Activated CD4-positive, alpha-beta T cell treated with anti-CD3 and anti-CD28 coated beads, Interleukin-2, amount 10 ng/mL, durations not matched to agents 24 days and 14 days (primary cell): ENCODE measurements at places on chromosomes 12 and 14. TPM values are rescaled to one million over a fixed set of nuclear protein-coding genes. Genes with fewer than 3 reads are reported as not detected.

DNA sequence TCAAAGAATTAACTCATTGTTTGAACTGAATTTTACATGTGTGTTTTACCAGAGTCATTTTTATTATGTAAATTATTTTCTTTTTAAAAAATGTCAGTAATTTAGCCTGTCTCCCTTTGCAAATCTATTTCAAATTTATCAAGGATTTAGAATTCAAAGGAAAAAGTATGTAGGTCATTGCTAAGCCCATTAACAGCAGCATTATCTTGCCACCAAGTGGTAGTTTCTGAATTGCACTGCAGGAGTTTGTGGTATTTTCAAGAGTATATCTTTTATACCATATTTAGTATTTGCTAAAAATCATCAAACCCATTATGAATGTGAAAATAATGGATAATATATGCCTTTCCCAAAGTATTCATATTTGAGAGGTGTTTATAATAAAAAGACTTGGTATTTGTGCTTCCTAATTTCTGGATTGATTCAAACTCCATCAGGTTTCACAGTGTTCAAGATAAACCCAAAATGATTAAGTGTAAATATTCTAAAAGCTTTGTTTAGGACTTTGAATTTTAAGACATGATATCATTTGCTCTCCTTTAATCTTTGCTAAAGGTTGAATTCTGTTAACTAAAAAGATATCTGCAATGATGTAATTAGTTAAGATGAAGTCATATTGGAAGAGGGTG is 711.4 kb downstream of the FSCB start:
- H3K27me3 ChIP-seq = no peaks in the 10 kb centered on the region
- no peaks in the 10 kb centered on the region for H3K36me3 ChIP-seq
- no peak overlapping the region for H3K4me3 ChIP-seq
- no peak overlapping the region for H3K27ac ChIP-seq
- no peak for DNase-seq

- no peaks in the 10 kb centered on the region for H3K4me1 ChIP-seq
- no peak overlapping the region for H3K27ac ChIP-seq
- peaks cover 3% of the 10 kb centered on the region for H3K27me3 ChIP-seq
- H3K4me3 ChIP-seq = no peak overlapping the region
- no peaks in the 10 kb centered on the region for H3K36me3 ChIP-seq
- DNase-seq = no peak
These were observed 21.0 kb downstream of the DLK1 start for GRCh38 chr14:100747736-100748135.

The ZCCHC8 gene
- 41.4 and 41.9 TPM in 2 replicates for total RNA-seq

The SERPINA1 gene
- 0.59 and 0.96 TPM in 2 replicates for total RNA-seq

- H3K4me1 ChIP-seq = no peaks in the 10 kb centered on the region
- no peak overlapping the region for H3K27ac ChIP-seq
- H3K36me3 ChIP-seq = no peaks in the 10 kb centered on the region
- H3K27me3 ChIP-seq = no peaks in the 10 kb centered on the region
- DNase-seq = no peak
These were observed 79.7 kb upstream of the PTPRR start for GRCh38 chr12:71000255-71000654.

- H3K27me3 ChIP-seq = peaks cover 8% of the 10 kb centered on the region
- peaks cover 3% of the 10 kb centered on the region for H3K4me1 ChIP-seq
- H3K4me3 ChIP-seq = no peak overlapping the region
- no peak overlapping the region for H3K27ac ChIP-seq
- no peak for DNase-seq
These were observed 24.7 kb upstream of the OR6J1 start for GRCh38 chr14:22668863-22669262.

The GRIN2B gene
- not detected in 2 replicates for total RNA-seq

- peaks cover 13% of the 10 kb centered on the region for H3K4me1 ChIP-seq
- peaks cover 17% of the 10 kb centered on the region for H3K27me3 ChIP-seq
- no peak overlapping the region for H3K27ac ChIP-seq
- DNase-seq = no peak
- no peak overlapping the region for H3K4me3 ChIP-seq
These were observed 587.2 kb upstream of the ATP2B1 start for GRCh38 chr12:90295858-90296257.

DNA sequence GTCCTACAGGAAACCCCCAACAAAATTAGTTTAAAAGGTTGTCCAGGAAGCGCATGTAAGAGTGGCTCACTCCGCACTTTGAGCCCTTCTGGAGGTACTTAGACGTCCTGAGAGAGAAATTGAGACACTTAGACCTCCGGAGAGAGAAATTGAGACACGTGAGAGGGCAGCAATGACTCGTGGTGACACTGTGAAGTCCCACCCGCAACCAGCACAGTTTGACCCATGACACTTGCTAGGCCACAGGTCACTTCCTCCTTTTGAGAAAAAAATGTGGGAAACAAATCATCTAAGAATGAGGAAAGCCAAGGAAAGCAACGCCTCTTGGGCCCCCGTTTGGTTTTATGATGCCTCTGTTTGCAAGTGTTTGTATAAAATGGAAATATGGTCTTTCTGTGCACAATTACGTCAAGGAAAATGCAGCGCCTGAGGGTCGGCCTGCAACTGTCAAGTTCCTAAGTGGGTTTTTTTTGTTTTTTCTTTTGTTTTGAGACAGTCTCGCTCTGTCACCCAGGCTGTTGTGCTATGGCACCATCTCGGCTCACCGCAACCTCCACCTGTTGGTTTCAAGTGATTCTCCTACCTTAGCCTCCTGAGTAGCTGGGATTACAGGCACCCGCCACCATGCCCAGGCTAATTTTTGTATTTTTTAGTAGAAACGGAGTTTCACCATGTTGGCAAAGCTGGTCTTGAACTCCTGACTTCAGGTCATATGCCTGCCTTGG is 13.6 kb upstream of the CDCA4 start:
- DNase-seq = no peak
- H3K4me1 ChIP-seq = peaks cover 7% of the 10 kb centered on the region
- H3K36me3 ChIP-seq = no peaks in the 10 kb centered on the region
- H3K4me3 ChIP-seq = no peak overlapping the region
- H3K27me3 ChIP-seq = peaks cover 11% of the 10 kb centered on the region
- H3K27ac ChIP-seq = no peak overlapping the region

DNA sequence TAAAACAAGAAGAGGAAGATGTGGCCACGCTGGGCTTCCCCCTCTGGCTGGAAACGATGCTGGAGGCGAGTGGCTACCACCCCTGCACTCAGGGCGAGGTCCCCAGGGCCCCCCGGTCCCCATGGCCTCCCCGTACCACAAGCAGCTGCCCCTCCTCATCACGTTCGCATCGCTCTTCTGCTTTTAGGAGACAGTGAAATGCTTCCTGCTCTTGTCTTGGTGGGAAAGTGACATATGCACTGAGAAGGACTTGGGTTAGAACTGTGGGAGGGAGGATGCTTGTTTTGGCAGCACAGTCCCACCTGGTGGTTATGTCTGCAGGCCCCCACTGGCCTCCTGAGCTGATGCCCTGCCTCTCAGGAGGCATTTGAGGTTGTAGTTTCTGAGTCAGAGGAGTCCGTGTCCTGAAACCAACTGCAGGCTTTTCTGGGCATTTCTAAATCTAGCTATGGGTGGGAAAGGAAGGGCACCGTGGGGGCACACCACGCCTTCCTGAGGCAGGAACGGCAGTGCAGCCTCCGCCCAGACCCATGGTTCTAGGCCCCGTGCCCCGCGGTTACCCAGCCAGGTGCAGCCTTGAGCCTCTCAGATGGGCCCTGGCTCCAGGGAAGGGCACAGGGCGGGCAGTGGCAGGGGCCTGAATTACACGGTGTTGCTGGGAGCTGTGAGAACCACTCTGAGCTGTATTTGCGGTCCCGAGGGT is 139.3 kb downstream of the ADGRD1 start:
- peak overlapping the region; percentile 23 for H3K27ac ChIP-seq
- H3K4me1 ChIP-seq = peaks cover 12% of the 10 kb centered on the region
- no peaks in the 10 kb centered on the region for H3K36me3 ChIP-seq

DNA sequence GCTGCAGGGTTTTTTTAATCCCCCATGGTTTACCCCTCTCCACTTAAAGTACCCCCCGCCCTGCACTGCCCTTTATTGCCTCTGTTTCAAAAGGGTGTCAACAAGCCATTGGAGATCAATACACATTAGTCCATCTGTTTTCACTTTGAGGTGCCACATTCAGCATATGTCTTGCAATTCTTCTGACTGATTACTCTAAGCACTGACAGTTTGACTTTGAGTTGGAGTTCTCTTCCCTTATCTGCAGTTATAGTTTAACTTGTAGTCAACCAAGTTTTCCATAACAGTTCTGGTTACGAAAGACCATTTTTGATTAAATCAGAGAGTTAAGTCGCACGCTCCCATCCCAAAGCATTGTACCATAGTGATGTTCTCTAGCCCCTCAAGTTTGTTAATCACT is 260.8 kb upstream of the TBX3 start:
- H3K27ac ChIP-seq = no peak overlapping the region
- H3K4me1 ChIP-seq = no peaks in the 10 kb centered on the region
- H3K36me3 ChIP-seq = no peaks in the 10 kb centered on the region
- no peak overlapping the region for H3K4me3 ChIP-seq

GRCh38 chr14:100891051-100891450 is 12.5 kb downstream of the RTL1 start:
- H3K27ac ChIP-seq = no peak overlapping the region
- H3K4me1 ChIP-seq = no peaks in the 10 kb centered on the region
- H3K27me3 ChIP-seq = peaks cover 9% of the 10 kb centered on the region
- DNase-seq = no peak
- no peak overlapping the region for H3K4me3 ChIP-seq

- H3K27ac ChIP-seq = no peak overlapping the region
- H3K36me3 ChIP-seq = no peaks in the 10 kb centered on the region
- H3K4me1 ChIP-seq = no peaks in the 10 kb centered on the region
- peaks cover 32% of the 10 kb centered on the region for H3K27me3 ChIP-seq
- no peak overlapping the region for H3K4me3 ChIP-seq
These were observed 3.7 kb downstream of the TSPAN11 start for GRCh38 chr12:30930238-30930637.

- H3K4me1 ChIP-seq = no peaks in the 10 kb centered on the region
- no peaks in the 10 kb centered on the region for H3K27me3 ChIP-seq
- DNase-seq = no peak
- peaks cover under 1% of the 10 kb centered on the region for H3K36me3 ChIP-seq
- H3K4me3 ChIP-seq = no peak overlapping the region
These were observed 58.9 kb downstream of the NCOR2 start for GRCh38 chr12:124508381-124509079.

- H3K27ac ChIP-seq = peak overlapping the region; percentile 25
- DNase-seq = no peak
- H3K4me1 ChIP-seq = peaks cover 9% of the 10 kb centered on the region
- no peak overlapping the region for H3K4me3 ChIP-seq
- peaks cover 90% of the 10 kb centered on the region for H3K27me3 ChIP-seq
These were observed 699 bp upstream of the HOXC11 start for GRCh38 chr12:53972152-53972702.

- H3K27ac ChIP-seq = no peak overlapping the region
- no peak overlapping the region for H3K4me3 ChIP-seq
- no peaks in the 10 kb centered on the region for H3K27me3 ChIP-seq
- no peaks in the 10 kb centered on the region for H3K4me1 ChIP-seq
- no peaks in the 10 kb centered on the region for H3K36me3 ChIP-seq
- no peak for DNase-seq
These were observed 174.8 kb downstream of the LRIG3 start for GRCh38 chr12:58745348-58746125.

The GDF3 gene
- not detected in 2 replicates for total RNA-seq

- H3K36me3 ChIP-seq = peaks cover 88% of the 10 kb centered on the region
- H3K27me3 ChIP-seq = no peaks in the 10 kb centered on the region
- H3K27ac ChIP-seq = peak overlapping the region; percentile 35
- peaks cover 50% of the 10 kb centered on the region for H3K4me1 ChIP-seq
- DNase-seq = no peak
- no peak overlapping the region for H3K4me3 ChIP-seq
These were observed 188.3 kb upstream of the BCL2L14 start for GRCh38 chr12:11882301-11883019.

The RND1 gene
- 4.4 and 5.7 TPM in 2 replicates for total RNA-seq

- no peaks in the 10 kb centered on the region for H3K27me3 ChIP-seq
These were observed 84.2 kb upstream of the LRIG3 start for GRCh38 chr12:59004456-59004855.

The SERPINA10 gene
- not detected in 2 replicates for total RNA-seq

- H3K27me3 ChIP-seq = peaks cover 16% of the 10 kb centered on the region
- H3K27ac ChIP-seq = no peak overlapping the region
- DNase-seq = no peak
- peaks cover 21% of the 10 kb centered on the region for H3K4me1 ChIP-seq
These were observed 43.7 kb upstream of the TMED10 start for GRCh38 chr14:75220156-75220555.

GRCh38 chr12:121803861-121804416 is at the start of gene SETD1B:
SETD1B (plus strand) TSS chr12:121804009; CDS start chr12:121804738, 729 bp downstream.
- DNase-seq = peak; percentile 85
- H3K4me1 ChIP-seq = peaks cover 29% of the 10 kb centered on the region
- H3K27me3 ChIP-seq = no peaks in the 10 kb centered on the region
- peaks cover 45% of the 10 kb centered on the region for H3K36me3 ChIP-seq

GRCh38 chr12:121352682-121353018 is 439 bp upstream of the ANAPC5 start:
- no peak for DNase-seq
- H3K27me3 ChIP-seq = peaks cover 4% of the 10 kb centered on the region
- peaks cover 8% of the 10 kb centered on the region for H3K36me3 ChIP-seq
- peak overlapping the region; percentile 98 for H3K27ac ChIP-seq

DNA sequence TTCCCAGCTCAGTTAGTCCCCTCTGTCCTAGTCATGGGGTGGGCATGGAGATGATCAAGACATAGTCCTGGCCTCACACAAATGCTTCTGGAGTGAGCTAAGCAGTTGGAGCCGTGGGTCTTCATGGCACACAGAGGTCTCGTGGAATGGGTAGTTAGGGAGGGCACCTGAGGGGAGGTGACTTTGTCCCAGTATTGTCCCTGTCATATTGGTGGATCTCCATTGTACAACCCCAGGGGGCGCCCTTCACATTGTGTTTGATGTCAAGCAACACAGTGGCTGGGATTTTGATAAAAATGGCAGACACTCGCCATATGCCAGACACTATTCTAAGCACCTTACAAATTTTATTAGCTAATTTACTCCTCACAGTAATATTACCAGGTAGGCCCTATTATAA is 175.4 kb upstream of the LHX5 start:
- no peaks in the 10 kb centered on the region for H3K36me3 ChIP-seq
- no peaks in the 10 kb centered on the region for H3K4me1 ChIP-seq
- H3K4me3 ChIP-seq = no peak overlapping the region
- DNase-seq = no peak

DNA sequence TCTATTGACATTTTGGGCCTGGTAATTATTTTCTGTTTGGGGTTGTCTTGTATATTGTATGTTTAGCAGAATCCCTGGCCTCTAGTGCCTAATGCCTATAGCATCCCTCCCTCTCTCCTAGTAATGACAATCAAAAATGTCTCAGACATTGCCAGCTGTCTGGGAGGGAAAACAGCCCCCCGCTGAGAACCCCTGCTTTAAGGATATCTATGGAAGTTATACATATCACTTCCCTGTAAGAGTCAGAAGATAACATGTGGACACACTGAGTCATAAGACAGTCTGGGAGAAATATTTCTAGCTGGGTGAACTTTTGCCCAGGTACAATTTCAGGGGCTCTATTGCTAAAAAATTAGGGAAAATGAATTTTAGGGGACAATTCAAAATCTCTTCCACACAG is 255.0 kb downstream of the PAWR start:
- no peaks in the 10 kb centered on the region for H3K36me3 ChIP-seq
- DNase-seq = no peak
- H3K27me3 ChIP-seq = no peaks in the 10 kb centered on the region
- no peaks in the 10 kb centered on the region for H3K4me1 ChIP-seq

The MYF6 gene
- not detected in 2 replicates for total RNA-seq
